ENCODE measurements at places on chromosomes 12 and 14. TPM values are rescaled to one million over a fixed set of nuclear protein-coding genes. Genes with fewer than 3 reads are reported as not detected.

TAS2R9 gene
- not detected for total RNA-seq

- DNase-seq, result no peak
Measured at GRCh38 chr14:69711881-69712560, 54.9 kb upstream of the SRSF5 start.

DNA sequence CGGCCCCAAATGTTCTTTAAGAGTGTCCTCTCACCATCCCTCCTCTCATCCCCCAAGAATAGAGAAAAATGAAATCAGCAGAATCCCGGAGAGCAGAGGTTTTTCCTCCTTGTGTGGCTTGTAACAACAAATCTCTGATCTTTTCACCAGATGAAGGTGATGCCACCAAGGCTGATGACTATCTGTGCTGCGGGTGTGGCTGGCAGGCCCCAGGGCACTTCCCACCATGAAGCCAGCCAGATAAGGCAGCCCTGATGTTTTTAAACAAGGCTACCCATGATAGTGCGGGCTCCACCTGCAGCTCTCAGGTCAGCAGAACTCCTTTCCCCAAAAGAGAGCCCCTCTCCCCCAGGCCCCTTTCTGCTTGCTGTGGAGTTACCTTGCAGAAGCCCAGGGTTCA lies 58.0 kb upstream of the PARP11 start:
- DNase-seq, result no peak

DNA sequence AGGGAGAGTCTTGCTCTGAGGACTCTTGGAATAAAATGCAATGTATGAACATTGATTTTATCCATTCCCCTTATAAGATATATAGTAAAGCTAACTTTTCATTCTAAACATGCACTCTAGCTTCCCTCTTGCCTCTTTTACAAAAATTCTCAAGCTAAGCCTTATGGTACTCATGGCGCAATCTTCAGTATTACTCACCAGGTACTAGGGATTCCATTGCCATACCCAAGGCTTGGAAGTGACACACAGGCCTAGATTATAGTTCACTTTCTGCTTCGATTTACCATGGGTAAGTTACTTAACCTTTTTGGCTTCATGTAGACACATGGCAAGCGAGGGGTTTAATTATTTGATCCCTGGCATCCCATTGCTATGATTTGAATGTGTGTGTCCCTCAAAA lies 331.5 kb downstream of the LRIG3 start:
- no peak for DNase-seq

- DNase-seq, result no peak
Measured at GRCh38 chr12:14153803-14154202, 172.4 kb upstream of the GRIN2B start.

Measured in activated T-helper 1 cell treated with anti-CD3 and anti-CD28 coated beads, Interleukin-12 subunit alpha, Interleukin-12 subunit beta, Interleukin-2, Interleukin-4 antibody, amounts not matched to agents 30 ng/mL and 10 ng/mL and 1 ng/mL, durations not matched to agents 14 hours and 24 hours and 36 hours (primary cell).